ENCODE measurements at places on chromosomes 7 and 10. TPM values are rescaled to one million over a fixed set of nuclear protein-coding genes. Genes with fewer than 3 reads are reported as not detected.

KBTBD2 gene
- total RNA-seq: 90.3 TPM

OR2A1 gene
- not detected for total RNA-seq

TRAPPC14 gene
- total RNA-seq: 23.3 TPM

AP1S1 gene
- total RNA-seq: 54.9 TPM

MMRN2 gene
- 40.0 TPM for total RNA-seq

SPDYE5 gene
- total RNA-seq: not detected

ZNF425 gene
- total RNA-seq: not detected

MALRD1 gene
- 0.58 TPM for total RNA-seq

- H3K4me1 ChIP-seq: peaks cover 13% of the 10 kb centered on the region
- H3K27me3 ChIP-seq: no peaks in the 10 kb centered on the region
- no peak overlapping the region for H3K27ac ChIP-seq
- no peaks in the 10 kb centered on the region for H3K36me3 ChIP-seq
- H3K4me3 ChIP-seq: no peak overlapping the region
These were observed 115.5 kb downstream of the WDFY4 start for GRCh38 chr10:48800007-48800675.

- no peaks in the 10 kb centered on the region for H3K36me3 ChIP-seq
- no peak overlapping the region for H3K27ac ChIP-seq
- DNase-seq: no peak
These were observed 298.5 kb downstream of the NEBL start for GRCh38 chr10:20598590-20598989.

- no peaks in the 10 kb centered on the region for H3K4me1 ChIP-seq
- H3K27ac ChIP-seq: no peak overlapping the region
- no peak overlapping the region for H3K4me3 ChIP-seq
These were observed 137.3 kb upstream of the FRMD4A start for GRCh38 chr10:14468023-14468441.
